ENCODE measurements at places on chromosomes 4 and X. TPM values are rescaled to one million over a fixed set of nuclear protein-coding genes. Genes with fewer than 3 reads are reported as not detected.

- no peak overlapping the region for H3K27ac ChIP-seq
- no peaks in the 10 kb centered on the region for H3K4me1 ChIP-seq
- no peak for DNase-seq
- peaks cover 6% of the 10 kb centered on the region for H3K27me3 ChIP-seq
Measured at GRCh38 chr4:112185334-112185733, 40.1 kb downstream of the FAM241A start.

GRCh38 chr4:10730019-10730418 lies 45.5 kb upstream of the CLNK start:
- no peak for DNase-seq
- no peak overlapping the region for H3K27ac ChIP-seq
- peaks cover 6% of the 10 kb centered on the region for H3K4me1 ChIP-seq
- H3K4me3 ChIP-seq = no peak overlapping the region
- H3K27me3 ChIP-seq = peaks cover 10% of the 10 kb centered on the region

DNA sequence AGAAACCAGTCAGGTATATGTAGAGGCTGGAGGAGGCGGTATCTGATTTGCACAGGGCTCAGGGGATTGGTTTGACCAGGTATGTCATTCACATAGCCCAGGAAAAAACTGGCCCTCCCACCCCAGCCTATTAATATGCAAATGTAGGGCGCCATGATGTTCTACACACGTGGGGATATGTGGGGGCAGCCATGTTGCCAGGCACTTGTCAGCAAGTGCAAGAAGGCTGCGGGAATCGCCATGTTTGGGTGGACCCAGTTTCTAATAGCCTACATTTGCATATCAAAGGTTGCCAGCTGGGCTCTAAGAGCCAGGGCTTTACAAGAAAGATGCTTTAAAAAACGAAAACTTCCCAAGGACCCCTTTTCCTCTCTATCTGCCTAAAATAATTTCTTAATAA lies 335.1 kb downstream of the SMARCA1 start:
- H3K27ac ChIP-seq = no peak overlapping the region
- H3K27me3 ChIP-seq = no peaks in the 10 kb centered on the region
- no peaks in the 10 kb centered on the region for H3K36me3 ChIP-seq
- H3K4me1 ChIP-seq = no peaks in the 10 kb centered on the region
- H3K4me3 ChIP-seq = no peak overlapping the region

DNA sequence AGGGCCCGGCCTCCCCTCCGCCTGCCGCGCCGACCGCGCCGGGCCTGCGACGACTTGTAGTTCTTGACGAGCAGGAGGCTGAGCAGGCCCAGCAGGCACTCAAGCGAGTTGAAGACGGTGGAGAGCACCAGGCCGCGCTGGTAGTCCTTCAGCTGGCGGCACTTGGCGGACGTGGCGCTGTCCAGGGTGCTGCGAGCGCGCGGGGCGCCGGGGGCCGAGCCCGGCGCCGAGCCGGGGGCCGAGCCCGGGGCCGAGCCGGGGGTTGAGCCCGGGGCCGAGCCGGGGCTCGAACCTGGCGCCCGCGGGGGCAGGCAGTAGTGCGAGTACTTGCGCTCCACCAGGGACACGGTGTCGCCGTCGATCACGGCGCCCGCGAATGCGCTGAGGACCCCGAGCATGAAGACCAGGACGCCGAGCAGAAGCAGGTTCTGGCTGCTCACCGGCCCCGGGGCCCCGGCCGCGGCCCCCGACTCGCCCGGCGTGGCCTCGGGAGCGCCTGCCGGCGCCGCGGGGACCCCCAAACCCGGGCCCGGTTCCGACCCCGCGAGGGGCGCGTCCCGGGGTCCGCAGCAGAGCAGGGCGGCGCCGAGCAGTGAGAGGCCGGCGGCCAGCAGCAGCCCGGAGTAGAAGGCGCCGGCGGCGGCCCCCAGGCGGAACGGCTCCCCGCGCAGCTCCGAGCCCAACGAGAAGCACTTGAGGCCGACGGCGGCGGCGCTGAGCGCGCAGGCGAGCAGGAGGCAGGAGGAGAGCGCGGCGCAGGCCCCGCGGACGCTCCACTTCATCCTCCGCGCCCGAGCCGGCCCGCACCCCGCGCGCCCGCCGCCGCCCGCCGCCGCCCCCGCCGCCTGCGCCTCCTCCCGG lies 584 bp downstream of the TMEM271 start:
- H3K4me1 ChIP-seq = peaks cover 9% of the 10 kb centered on the region
- H3K36me3 ChIP-seq = no peaks in the 10 kb centered on the region
- H3K27ac ChIP-seq = no peak overlapping the region
- no peak overlapping the region for H3K4me3 ChIP-seq
- H3K27me3 ChIP-seq = peaks cover 47% of the 10 kb centered on the region

DNA sequence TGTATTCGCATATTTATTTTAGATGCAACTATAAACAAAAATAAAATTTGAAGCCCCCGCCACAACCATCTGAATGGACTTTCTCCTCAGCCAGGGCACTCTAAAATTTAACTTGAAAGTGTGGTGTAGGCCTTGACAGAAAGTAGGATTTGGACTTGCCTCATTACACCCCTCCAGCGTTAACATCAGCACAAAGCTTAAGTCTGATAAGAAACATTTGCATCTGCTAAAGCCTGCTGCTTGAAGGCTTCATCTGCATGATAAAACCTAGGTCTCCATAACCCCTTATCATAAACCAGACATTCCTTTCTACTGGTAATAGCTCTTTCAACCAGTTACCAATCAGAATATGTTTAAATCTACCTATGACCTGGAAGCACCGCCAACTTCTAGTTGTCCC lies 1046.5 kb downstream of the FAT4 start:
- no peak overlapping the region for H3K4me3 ChIP-seq
- peaks cover 2% of the 10 kb centered on the region for H3K27me3 ChIP-seq
- no peak overlapping the region for H3K27ac ChIP-seq
- H3K36me3 ChIP-seq = no peaks in the 10 kb centered on the region

DNA sequence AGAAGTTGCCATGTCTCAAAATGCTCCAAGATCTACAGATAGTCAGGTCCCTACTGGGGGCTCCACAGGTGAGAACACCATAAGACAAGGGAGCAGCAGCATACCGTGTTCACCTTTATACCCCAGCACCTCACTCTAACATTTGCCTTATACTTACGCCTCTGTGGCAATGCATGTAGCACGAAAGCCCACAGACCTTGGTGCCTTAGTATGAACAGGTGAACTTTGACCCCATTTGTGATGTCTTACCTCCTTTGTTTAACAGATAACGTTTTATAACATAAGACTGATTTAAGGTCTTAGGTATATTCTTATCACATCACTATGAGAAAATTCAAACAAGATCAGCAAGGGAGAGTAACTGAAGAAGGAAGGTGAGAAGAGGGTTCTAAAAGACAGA lies 128.8 kb downstream of the ARX start:
- H3K4me1 ChIP-seq = no peaks in the 10 kb centered on the region
- H3K27me3 ChIP-seq = no peaks in the 10 kb centered on the region
- H3K27ac ChIP-seq = no peak overlapping the region
- H3K4me3 ChIP-seq = no peak overlapping the region
- peaks cover 9% of the 10 kb centered on the region for H3K36me3 ChIP-seq

GRCh38 chr4:38322714-38323113 lies 341.3 kb upstream of the KLF3 start:
- H3K4me1 ChIP-seq = peaks cover 32% of the 10 kb centered on the region
- peak overlapping the region; percentile 23 for H3K27ac ChIP-seq
- no peak for DNase-seq

- no peak overlapping the region for H3K27ac ChIP-seq
- DNase-seq = no peak
- H3K27me3 ChIP-seq = peaks cover 55% of the 10 kb centered on the region
Measured at GRCh38 chr4:55117511-55117910, 7.9 kb downstream of the KDR start.

GRCh38 chr4:38205261-38205660 lies 245.1 kb downstream of the PTTG2 start:
- H3K27me3 ChIP-seq = peaks cover 9% of the 10 kb centered on the region
- no peak overlapping the region for H3K4me3 ChIP-seq
- H3K4me1 ChIP-seq = peaks cover 3% of the 10 kb centered on the region
- no peak for DNase-seq

GRCh38 chr4:113815826-113816225 lies 54.3 kb upstream of the CAMK2D start:
- H3K36me3 ChIP-seq = no peaks in the 10 kb centered on the region
- peaks cover 3% of the 10 kb centered on the region for H3K27me3 ChIP-seq
- no peak overlapping the region for H3K27ac ChIP-seq
- H3K4me3 ChIP-seq = no peak overlapping the region
- no peaks in the 10 kb centered on the region for H3K4me1 ChIP-seq

DNA sequence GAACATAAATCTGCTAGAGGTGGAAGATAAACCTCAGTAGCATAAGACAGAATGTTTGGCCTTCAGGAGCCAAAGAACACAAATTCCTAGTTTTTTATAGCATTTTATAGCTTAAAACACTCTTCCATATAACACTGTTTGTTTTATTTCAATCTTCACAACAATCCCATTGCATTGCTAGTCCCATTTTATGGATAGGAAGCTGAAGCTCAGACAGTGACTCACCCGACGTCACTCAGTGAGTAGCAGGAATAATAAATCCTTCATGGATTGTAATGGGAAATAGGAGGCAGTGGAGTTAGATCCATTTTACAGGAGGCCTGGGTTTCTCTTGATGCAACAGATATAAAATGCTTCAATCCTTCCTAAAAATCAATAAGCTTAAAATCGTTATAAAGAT lies 217.5 kb downstream of the RAB28 start:
- no peaks in the 10 kb centered on the region for H3K27me3 ChIP-seq
- H3K27ac ChIP-seq = no peak overlapping the region
- H3K4me1 ChIP-seq = peaks cover 18% of the 10 kb centered on the region
- H3K36me3 ChIP-seq = no peaks in the 10 kb centered on the region
- DNase-seq = no peak

DNA sequence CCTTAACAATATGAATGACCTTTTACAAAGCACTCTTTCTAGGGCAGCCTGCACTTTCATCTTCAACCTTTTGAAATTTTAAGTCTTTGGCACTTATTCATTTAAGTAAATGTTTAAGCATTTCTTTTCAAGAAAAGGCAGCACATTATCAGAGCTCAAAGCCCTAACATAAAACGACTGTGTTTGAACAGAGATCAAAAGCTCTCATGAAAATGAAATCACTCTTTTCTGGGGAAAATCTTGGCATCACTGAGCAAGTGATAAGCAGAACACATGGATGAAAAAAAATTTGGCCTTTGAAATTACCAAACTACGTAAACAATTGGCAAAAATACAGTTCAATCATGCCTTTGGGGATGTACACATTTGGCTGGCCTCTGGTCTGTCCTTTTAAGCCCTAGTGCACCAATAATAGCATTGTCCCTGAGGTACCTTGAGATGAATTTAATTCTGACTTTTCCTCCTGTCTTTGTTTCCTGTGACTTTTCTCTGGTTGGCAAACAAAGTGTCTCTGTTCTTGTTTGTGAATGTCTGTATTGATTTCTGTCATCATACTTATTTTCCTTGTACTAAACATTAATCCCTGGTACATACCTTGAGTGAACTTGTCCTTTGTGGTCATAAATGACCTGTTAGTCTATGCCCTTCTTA lies 12.9 kb upstream of the ODAM start:
- DNase-seq = no peak
- H3K4me3 ChIP-seq = no peak overlapping the region
- H3K36me3 ChIP-seq = no peaks in the 10 kb centered on the region

GRCh38 chr4:82525307-82525911 lies 36.4 kb downstream of the TMEM150C start:
- H3K36me3 ChIP-seq = no peaks in the 10 kb centered on the region
- H3K27me3 ChIP-seq = peaks cover 3% of the 10 kb centered on the region
- DNase-seq = no peak
- H3K27ac ChIP-seq = no peak overlapping the region

- H3K4me1 ChIP-seq = no peaks in the 10 kb centered on the region
- H3K4me3 ChIP-seq = no peak overlapping the region
- no peak overlapping the region for H3K27ac ChIP-seq
- H3K36me3 ChIP-seq = peaks cover 1% of the 10 kb centered on the region
- H3K27me3 ChIP-seq = peaks cover 3% of the 10 kb centered on the region
Measured at GRCh38 chr4:96471956-96472867, 632.3 kb downstream of the PDHA2 start.

DNA sequence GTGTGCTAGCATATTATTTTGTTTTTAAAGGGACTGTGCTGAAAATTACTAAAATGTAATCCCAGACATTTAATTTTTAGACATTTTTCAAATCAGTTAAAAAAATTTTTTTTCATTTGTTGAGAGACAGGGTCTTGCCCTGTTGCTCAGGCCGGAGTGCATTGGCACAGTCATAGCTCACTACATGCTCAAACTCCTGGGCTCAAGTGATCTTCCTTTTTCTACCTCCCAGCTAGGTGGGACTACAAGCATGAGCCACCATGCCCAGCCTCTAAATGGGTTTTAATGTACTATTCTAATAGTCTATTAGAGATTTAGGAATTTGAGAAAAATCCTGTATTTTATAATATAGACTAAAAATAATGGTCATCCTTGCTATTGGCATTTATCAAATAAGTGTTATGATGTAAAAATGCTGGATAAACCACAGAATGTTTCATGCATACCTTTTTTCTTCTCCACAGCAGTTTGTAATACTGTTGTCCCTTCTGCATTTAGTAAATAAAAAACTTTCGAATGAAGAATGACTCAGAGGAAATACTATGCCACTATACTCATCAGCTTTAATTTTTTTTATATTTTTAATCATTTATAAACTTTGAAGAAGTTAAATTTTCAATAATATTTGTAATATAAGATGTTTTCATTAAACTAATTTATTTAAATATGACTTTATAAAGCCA lies 29.9 kb downstream of the CPEB2 start:
- DNase-seq = no peak
- peaks cover 67% of the 10 kb centered on the region for H3K4me1 ChIP-seq
- H3K4me3 ChIP-seq = no peak overlapping the region
- H3K36me3 ChIP-seq = peaks cover 48% of the 10 kb centered on the region

DNA sequence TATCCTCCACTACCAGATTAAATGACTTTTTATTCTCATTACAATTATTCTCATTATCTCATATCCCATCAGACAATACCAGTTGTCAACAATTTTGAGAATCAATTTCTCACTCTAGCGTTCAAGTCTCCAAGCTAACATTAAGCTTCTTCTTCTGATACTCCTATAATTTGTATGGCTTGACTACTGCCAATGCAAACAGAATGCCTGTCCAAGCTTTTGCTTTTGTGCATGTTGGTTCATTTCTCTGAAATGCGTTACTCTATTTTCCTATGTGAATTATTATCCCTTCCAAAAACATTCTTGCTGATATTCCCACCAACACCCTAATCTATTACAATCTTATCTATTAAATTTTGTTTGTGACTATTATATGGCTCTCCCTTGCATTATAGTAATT lies 1602.3 kb downstream of the C4orf33 start:
- no peak overlapping the region for H3K4me3 ChIP-seq
- no peaks in the 10 kb centered on the region for H3K4me1 ChIP-seq
- no peak overlapping the region for H3K27ac ChIP-seq
- H3K27me3 ChIP-seq = peaks cover 10% of the 10 kb centered on the region
- no peak for DNase-seq
- H3K36me3 ChIP-seq = no peaks in the 10 kb centered on the region

DNA sequence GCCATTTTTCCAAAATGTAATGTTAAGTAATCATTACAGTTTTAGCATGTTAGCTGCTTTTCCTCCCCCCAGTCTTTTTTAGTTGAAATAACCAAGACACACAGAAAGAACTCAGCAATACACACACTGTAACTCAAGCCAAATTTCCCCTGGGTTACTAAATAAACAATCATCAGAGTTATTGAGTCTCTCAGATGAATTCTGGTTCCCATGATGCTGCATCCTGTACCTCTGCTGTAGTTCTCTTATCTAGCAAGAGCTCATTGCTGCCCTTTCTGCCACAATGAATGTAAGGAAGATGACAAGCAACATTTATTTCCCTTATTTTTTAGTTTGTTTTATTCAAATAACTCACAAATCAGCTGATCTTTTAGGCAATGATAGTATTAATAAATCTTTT lies 185.1 kb downstream of the ARHGAP6 start:
- peaks cover 49% of the 10 kb centered on the region for H3K4me1 ChIP-seq
- peak overlapping the region; percentile 70 for H3K27ac ChIP-seq
- H3K4me3 ChIP-seq = no peak overlapping the region

The AFAP1 gene
- total RNA-seq = 66.9 TPM

The PRKG2 gene
- total RNA-seq = not detected

The PTCHD1 gene
- total RNA-seq = 0.05 TPM

The GC gene
- total RNA-seq = not detected

The HOPX gene
- not detected for total RNA-seq

The INPP4B gene
- total RNA-seq = 9.9 TPM

The BEX3 gene
- 224 TPM for total RNA-seq
